Activated naive CD4-positive, alpha-beta T cell treated with anti-CD3 and anti-CD28 coated beads, Interleukin-2, amount 50 U/mL, for 16 hours (primary cell): ENCODE measurements at places on chromosomes 5 and 9.

GRCh38 chr5:143921525-143922311 lies 109.8 kb downstream of the HMHB1 start:
- DNase-seq, result no peak

- no peak for DNase-seq
These were observed 1.8 kb downstream of the LHX6 start for GRCh38 chr9:122226758-122227574.

DNA sequence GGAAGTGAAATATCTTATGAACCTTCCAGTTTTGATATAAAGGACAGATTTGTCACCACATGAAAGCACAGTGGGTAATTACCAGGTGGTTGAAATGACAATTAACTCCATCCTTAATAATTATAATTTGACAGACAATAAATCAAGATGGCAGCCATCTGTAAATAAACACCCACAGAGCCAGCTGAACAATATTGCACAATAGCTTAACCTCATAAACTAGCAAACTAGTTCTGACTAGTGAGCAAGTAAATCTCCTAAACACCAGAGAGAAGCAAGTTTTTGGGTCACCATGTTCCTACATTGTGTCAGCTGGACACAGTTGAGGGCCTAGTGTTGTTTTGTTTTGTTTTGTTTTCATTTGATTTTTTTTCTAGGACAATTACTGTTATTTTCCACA lies 577.4 kb downstream of the ACTL7B start:
- no peak for DNase-seq

DNA sequence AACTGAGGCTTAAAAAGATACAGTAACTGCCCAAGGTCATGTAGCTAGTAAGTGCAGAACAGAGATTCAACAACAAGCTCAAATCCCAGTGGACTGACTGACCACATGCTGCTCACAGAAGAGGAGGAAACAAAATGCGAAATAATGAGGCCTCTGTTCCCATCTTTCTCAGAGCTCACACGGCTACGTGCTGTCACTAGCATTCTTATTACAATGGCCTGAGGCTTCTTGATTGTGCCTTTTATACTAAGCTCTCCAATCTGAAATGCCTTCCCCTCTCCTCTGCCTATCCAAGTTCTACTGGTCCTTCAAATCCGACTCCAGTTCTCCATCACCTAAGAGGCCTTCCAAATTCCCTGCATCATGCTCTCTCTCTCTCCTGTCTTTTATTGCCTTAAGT lies 26.0 kb downstream of the SGTB start:
- no peak for DNase-seq

GRCh38 chr5:122515709-122516431 lies 203.8 kb downstream of the SNCAIP start:
- DNase-seq, result no peak

GRCh38 chr9:127733614-127734013 lies 1.5 kb downstream of the TOR2A start:
- no peak for DNase-seq

- no peak for DNase-seq
These were observed 21.9 kb upstream of the CNOT6 start for GRCh38 chr5:180472269-180472668.

- DNase-seq, result no peak
These were observed 784 bp downstream of the NLN start for GRCh38 chr5:65722575-65723403.

DNA sequence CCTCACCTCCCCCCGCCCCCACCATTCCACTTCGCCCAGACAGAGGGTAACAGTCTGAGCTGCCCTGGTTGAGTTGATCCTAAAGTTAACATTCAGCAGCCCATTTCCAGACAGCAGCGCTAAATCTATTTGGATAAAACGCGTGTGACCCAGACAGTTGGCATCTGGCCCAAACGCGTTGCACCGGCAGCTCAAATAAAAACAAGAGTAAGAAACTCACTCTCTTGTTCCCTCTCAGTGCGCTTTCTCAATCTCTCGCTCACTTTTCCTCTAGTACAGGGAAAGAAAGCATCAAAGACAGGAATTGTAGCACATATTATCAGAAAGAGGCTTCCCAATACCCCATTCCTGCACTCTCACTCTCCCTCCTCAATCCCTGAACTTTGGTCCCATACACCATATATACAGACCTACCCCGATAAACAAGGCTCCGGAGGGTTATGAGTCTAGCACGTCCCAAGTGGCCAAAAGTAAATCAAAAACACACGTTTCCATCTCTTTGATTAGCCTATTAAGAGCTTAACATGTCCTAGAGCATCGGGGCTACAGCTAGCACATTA lies 1.3 kb downstream of the ADAMTS6 start:
- DNase-seq, result peak; percentile 33

- DNase-seq, result no peak
These were observed 58.3 kb upstream of the WDR41 start for GRCh38 chr5:77550406-77550805.

DNA sequence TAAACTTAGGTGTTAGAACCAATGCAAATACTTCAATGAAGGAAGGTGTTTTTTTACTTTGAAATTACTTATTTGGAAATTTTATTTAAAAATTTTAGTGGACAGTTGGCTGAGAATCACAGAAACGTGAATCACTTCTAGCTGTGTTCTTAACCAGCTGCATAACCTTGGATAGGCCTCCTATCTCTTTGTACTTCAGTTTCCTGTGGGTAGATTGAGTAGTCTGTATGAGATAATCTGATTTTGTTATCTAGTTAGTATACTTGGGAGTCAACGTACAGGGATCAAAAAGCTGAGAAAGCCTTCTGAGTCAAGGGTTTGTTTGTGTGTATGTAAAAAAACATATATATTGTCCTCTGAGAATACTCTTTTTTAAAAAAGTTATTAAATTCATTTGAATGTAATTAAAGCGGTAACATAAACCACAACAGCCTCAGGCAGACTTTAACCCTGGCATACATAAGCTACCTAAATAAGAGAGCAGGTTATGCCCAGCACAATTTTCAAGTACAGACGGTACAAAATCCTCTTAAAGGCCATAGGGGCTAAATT lies 38.1 kb upstream of the ZCCHC7 start:
- no peak for DNase-seq

GRCh38 chr9:61666849-61667371 lies 477.1 kb downstream of the SPATA31A7 start:
- DNase-seq, result no peak

- DNase-seq, result no peak
These were observed 78.3 kb upstream of the SSBP2 start for GRCh38 chr5:81829242-81829641.

DNA sequence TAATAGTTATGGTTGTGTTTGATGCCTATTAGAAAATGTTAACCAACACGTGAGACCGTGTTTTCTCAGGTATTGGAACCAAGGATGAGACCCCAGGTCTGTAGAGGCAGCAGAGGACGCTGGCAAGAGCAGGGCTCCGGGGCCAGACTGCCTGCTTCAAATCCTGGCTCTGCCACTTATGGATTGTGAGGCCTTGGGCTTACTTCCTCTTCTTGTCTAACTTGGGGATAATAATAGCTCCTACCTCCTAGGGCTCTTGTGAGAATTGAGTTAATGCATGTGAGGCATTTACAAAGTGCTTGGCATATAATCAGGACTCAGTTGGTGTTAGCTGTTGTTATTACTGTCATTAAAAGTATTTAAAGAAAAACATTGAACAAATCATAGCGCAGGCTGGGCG lies 85.5 kb upstream of the PITX1 start:
- no peak for DNase-seq

GRCh38 chr9:117957267-117957666 lies 253.1 kb downstream of the TLR4 start:
- DNase-seq, result no peak

GRCh38 chr5:155529362-155529761 lies 515.8 kb downstream of the KIF4B start:
- no peak for DNase-seq

- DNase-seq, result no peak
These were observed 67.4 kb upstream of the ZNF618 start for GRCh38 chr9:113808391-113809358.

DNA sequence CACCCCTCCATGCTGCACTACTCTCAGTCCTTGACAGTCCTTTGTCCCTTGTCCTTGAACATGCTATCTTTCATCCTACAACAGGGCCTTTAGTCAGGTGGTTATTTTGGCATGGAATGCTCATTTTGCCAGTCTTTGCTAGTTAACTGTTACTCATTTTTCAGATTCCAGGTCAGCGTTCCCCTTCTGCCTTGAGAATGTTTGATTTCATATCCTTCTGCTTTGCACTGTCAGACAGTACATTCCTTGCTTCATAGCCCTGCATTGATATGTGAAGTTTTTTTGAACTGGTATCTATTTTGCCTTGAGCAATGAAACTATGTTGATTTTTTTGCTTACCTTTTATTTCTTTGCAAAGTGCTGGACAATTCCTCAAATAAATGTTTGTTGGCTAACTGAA lies 638.2 kb upstream of the SEMA6A start:
- no peak for DNase-seq

DNA sequence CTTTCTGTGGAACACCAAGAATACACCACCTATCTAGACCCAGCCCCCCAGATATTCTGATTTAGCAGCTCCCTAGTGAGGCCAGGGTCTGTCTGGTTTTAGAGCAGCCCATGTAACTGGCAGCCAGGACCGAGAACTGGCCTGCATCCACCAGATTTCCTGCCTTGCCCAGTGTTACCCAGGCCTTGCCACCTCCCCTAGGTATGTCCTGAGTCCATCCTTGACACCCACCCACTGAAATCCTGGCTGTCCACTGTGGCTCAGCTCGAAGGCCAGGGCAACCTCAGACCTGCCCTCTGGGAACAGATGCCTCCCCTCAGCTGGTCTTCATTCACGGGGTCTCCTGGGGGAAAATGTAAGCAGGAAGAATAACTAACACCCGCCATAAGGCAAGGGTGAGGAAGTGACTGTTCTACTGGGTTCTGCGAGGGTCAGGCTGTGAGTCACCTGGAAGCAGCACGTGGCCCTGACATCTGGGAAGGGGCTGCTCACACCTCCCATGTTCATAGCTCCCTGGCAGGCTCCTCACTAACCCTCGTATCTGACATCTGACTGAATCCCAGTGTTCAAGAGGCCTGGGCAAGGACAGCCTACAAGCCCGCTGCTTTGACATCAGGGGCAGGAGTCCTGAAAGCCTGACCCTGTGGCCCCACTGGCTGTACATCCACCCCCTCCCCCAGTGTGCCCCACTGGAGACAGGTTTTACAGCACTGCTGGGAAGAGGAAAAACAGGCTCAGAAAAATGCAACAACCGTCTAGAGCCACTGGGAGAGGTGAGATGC lies 72.7 kb downstream of the SEMA4D start:
- DNase-seq, result no peak

DNA sequence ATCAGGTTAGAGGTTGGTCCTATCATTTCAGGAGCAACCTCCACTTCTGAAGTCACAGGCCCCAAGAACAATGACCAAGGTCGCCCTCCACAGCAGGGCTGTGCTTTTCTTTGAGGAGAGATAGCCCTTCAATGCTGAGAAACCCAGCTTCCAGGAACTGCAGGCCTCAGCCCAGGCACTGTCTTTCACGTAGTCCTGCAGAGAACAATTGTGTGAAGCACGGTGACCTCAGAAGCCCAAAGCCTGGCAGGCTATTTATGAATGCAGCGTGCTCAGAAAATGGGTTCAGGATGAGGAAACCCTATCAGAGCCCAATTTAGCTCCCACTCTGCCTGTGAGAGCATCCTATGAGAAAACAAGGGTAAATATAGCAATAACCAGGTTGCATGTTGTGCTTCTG lies 388.3 kb downstream of the PLK2 start:
- DNase-seq, result no peak

GRCh38 chr5:81533629-81534405 lies 139.9 kb upstream of the ACOT12 start:
- no peak for DNase-seq

- DNase-seq, result no peak
These were observed 320.8 kb downstream of the CCDC171 start for GRCh38 chr9:15873573-15874177.

- DNase-seq, result no peak
These were observed 36.0 kb downstream of the ANP32B start for GRCh38 chr9:98019098-98019497.

DNA sequence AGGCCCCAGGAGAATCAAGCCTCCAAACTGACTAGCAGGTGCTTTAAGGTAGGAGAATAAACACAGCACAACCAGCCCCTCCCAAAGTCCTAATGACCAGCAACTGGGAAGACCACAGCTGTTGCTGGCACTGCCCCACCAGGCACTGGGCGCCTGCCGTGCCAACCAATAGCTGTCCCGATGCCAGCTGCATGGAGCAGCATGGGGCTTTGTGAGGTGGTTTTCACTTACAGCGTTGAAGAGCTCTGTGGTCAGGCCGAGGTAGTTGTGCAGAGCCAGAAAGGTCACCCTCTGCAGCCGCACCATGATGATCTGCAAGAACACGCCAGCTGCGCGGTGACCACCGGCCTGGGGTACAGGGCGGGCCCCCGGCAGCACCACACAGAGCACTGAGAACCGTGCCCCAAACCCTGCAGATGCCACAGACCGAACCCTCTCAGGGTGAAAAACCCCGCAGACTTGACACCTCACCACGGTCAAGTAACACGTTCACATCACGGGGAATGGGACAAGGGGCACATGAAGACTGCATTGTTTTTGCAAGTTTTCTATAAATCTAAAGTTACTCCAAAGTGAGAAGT lies 28.7 kb downstream of the PNPLA7 start:
- no peak for DNase-seq

DNA sequence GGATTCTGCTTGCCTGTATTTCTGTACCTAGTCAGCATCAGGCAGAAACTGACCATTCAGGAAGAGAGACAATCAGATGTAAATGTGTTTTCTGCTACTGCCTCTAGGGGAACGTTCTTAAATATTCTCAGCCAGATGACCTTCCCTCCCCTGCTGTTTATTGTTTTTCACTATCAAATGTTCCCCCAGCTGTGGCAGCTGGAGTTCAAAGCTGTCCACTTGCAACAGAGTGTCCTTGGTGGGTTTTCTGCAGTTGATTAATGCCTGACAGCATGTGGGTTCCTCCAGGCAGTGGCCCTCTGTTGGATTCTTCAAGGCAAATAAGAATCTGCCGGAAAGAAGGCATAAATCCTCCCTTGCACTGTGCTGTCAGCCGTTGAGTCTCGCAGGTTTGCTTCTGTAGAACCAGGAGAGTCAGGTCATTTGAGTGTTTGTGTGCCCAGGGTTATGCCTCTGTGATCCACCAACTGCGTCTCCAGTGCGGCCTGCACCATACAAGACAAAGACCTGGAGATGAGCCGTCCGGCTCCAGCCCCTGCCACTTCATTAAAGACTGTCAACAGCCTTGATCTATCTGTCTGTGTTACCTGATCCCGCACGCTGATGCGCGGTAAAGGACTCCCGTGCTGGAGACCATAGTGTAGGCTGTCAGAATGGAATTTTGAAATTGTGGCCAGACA lies 203.4 kb downstream of the GADD45G start:
- DNase-seq, result no peak

- no peak for DNase-seq
These were observed 247.4 kb downstream of the PRELID2 start for GRCh38 chr5:145587710-145588109.
